ENCODE measurements at places on chromosomes 5 and 9. TPM values are rescaled to one million over a fixed set of nuclear protein-coding genes. Genes with fewer than 3 reads are reported as not detected.
A peak's percentile ranks its signal among the peaks of the same experiment; 100 is the strongest.

GRCh38 chr5:36089989-36090388 is 23.3 kb upstream of the UGT3A2 start:
- no peak overlapping the region for H3K27ac ChIP-seq
- H3K36me3 ChIP-seq: no peaks in the 10 kb centered on the region
- H3K4me3 ChIP-seq: no peak overlapping the region
- H3K4me1 ChIP-seq: no peaks in the 10 kb centered on the region

DNA sequence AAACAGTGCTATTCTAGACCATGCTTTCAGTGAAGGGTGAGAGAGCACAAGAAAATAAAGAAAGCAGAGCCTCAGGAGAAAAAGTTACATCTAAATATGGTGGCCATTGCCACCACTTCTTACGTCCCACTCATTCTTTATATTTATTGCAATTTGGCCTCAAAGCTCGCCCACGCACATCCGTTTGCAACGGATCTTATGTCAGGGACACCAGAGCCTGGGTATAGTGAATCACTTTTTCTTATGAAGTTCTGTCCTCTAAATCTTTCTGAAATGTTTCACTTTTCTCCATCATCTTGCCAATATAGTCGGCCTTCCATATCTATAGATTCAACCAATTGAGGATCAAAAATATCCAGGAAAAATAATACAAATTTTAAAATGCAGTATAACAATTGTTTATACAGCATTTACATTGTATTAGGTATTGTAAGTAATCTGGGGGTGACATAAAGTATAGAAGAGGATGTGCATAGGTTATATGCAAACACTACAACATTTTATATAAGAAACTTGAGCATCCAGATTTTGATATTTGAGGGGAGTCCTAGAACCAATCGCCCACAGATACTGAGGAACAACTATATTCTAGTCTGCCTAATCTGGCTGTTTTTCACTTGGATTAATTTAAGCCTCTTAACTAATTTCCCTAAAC is 35.2 kb downstream of the GOLPH3 start:
- no peak overlapping the region for H3K4me3 ChIP-seq
- peak; percentile 45 for DNase-seq
- peaks cover 3% of the 10 kb centered on the region for H3K4me1 ChIP-seq
- peaks cover 19% of the 10 kb centered on the region for H3K36me3 ChIP-seq
- no peak overlapping the region for H3K27ac ChIP-seq

GRCh38 chr9:114004221-114004716 is 73.8 kb downstream of the AMBP start:
- H3K27me3 ChIP-seq: no peaks in the 10 kb centered on the region
- no peak for DNase-seq
- H3K27ac ChIP-seq: no peak overlapping the region
- H3K36me3 ChIP-seq: peaks cover 56% of the 10 kb centered on the region
- H3K4me3 ChIP-seq: no peak overlapping the region

GRCh38 chr5:118520771-118521415 is 467.5 kb downstream of the DTWD2 start:
- no peaks in the 10 kb centered on the region for H3K36me3 ChIP-seq
- no peak for DNase-seq
- H3K27me3 ChIP-seq: no peaks in the 10 kb centered on the region

- peaks cover 2% of the 10 kb centered on the region for H3K4me1 ChIP-seq
- peaks cover 30% of the 10 kb centered on the region for H3K27me3 ChIP-seq
- no peak overlapping the region for H3K27ac ChIP-seq
- no peak overlapping the region for H3K4me3 ChIP-seq
- H3K36me3 ChIP-seq: no peaks in the 10 kb centered on the region
Measured at GRCh38 chr5:138616508-138616907, 41.3 kb upstream of the HSPA9 start.

The CSF1R gene
- total RNA-seq: 0.36 TPM

The GDNF gene
- total RNA-seq: 0.18 TPM

The PCDHA9 gene
- under 0.01 TPM for total RNA-seq

The AMBP gene
- total RNA-seq: not detected

The COL5A1 gene
- total RNA-seq: 21.1 TPM
